AG10803 (cell line): ENCODE measurements at places on chromosomes 6 and 20.

- peak; percentile 29 for DNase-seq
These were observed 90.8 kb upstream of the OGFRL1 start for GRCh38 chr6:71197780-71198179.

GRCh38 chr20:15257569-15257870, 920.1 kb upstream of the FLRT3 start:
- DNase-seq, result no peak

- no peak for DNase-seq
These were observed 159.5 kb downstream of the DLL1 start for GRCh38 chr6:170131351-170131750.

GRCh38 chr6:32689531-32690501, 23.4 kb upstream of the HLA-DQB1 start:
- DNase-seq, result no peak

DNA sequence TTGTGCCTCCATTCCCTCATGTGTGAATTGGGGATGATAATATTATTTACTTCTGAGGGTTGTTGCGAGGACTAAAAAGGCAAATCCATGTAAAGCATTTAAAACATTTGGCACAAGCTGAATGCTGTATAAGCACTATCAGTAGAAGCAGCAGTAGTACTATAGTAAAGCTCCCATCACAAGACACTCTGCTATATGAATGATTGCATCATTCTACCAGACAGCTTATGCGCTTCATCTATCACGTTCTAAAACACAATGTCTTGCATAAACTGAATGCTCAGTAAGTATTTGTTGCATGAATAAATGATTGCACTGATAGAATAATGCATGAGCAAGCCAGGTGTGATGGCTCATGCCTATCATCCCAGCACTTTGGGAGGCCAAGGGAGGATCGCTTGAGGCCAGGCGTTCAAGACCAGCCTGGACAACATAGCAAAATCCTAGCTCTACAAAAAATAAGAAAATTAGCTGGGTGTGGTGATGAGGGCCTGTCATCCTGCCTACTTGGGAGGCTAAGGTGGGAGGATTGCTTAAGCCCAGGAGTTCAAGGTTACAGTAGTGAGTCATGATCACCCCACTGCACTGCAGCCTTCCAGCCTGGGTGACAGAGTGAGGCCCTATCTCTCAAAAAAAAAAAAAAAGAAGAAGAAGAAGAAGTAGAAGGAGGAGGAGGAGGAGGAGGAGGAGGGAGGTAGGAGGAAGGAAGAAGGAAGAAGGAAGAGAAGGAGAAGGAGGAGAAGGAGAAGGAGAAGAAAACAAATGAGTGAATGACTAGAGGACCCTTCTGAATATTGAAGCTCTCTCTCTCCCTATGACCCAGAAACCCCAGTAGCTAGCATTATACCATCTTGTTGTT, 50.0 kb upstream of the FOXO3 start:
- DNase-seq, result no peak

DNA sequence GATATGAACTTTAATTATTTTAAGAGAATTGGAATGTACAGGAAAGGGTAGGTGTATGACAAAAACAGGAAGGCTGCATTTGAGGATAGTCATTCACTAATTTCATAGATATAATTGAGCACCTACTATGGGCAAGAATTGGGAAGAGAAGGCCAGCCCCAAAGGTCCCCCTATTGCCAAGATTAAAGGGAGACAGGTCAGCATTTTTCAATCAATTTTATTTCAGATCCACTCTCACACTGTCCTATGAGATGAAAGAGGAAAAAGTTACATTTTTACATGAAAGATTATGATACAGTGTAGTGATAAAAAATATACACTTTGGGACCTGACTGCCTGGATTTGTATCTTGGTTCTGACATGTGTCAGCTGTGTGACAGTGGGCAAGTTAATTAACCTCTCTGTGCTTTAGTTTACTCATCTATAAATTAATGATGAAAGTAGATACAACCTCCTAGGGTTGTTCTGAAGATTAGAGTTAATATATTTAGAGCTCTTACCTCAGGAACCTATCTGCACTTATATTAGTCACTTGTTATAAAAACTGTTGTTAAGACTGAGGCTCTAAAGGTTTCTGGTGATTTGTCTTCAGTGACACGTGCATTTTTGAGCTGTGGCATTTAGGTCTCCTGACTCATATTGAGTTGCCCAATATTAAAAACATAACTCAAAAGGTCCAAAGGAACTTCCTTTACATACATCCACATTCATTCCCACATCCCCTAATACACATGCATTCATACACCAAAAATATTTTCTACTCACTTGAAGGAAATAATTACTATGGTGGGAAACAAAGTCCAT, 45.7 kb downstream of the SCGN start:
- no peak for DNase-seq

DNA sequence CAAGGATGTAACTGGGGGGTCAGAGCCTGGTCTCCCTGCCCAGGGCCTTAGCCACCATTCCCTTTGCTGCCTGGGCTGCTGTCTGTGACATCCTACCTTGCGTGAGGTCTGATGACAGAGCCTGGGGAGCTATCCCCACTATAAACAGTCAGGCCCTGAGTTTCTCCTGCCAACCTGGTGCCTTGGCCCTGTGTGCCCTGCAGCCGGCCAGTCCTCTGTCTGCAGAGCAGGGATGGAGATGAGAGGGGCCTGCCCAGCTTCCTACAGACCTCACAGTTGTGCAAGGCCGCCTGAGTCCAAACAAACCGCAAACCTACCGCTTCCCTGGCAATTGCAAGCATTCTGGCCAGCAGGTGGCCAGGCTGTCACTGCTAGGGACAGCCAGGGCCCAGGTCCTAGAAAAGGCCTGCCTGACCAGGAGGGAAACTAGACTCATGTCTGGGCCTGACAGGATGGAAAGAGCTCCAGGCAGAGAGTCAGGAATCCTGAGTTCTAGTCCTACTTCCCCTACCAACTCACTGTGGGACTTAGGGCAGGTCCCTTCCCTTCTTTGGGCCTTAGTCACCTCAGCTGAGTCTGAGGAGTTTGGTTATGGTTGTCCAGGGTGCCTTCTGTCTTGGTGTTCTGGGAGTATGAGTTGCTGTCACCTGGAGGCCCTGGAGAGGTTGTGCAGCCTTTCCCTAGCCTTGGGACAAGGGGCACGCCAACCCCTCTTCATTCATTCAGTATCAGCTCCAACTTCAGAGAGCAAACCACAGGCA, 86.2 kb downstream of the VEGFA start:
- peak; percentile 45 for DNase-seq

DNA sequence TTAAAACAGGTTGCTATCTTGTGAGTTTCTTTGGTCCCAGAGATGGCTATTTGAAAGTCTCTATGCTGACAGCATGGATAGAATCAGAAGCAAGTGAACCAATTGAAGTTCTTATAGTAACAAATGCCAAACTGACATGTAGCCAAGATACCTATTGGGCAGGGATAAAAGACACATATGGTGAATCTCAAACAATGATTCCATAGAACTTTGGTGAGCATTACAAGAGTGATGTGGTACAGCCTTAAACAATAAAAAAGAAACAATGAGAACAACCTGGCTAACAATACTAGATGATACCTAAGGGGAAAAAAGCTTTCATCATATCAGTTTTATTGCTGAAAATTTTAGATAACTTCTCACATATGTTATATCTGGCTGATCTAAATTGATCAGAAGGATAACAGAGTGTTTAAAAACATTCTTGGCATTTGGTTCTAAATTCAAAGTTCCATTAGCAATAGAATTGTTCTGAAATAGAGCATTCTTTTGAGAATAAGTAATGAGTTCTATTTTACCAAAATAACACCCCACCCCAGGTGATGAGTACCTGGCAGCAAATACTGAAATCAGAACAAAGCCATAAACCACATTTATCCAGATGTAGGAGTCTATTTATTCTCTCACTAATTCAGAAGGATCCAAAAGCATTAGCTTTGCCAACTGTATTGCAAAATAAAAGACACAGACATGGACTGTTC, 5.8 kb upstream of the HMGCLL1 start:
- DNase-seq, result no peak

- DNase-seq, result no peak
These were observed 143.5 kb downstream of the ANKRD60 start for GRCh38 chr20:58084966-58085365.

- peak; percentile 75 for DNase-seq
These were observed 174.1 kb downstream of the FARS2 start for GRCh38 chr6:5435449-5435848.

- no peak for DNase-seq
These were observed 155.6 kb downstream of the FOXC1 start for GRCh38 chr6:1765160-1765903.

DNA sequence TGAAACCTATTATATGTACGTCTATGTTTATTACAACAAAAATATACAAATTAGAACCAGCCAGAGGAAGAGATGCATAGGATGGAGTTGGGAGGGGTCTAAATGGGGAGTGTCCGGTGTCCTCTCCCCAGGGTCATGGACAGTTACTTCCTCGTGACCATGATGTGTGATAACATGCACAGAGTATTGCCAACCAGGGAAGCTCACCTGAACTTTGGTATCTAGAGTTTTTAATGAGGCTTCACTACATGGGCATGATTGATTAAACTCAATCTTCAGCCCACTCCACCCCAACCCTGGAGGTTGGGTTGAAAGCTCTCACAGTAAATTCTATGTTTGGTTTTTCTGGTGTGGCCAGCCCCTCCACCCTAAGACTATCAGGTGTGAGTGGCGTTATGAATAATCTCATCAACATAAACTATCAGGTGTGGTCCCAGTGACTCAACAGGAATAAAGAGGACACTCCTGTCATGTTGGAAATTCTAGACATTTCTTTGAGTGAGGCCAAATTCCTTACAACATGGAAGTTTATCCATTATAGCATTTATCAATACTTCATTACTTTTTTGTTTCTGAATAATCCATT, 36.4 kb upstream of the FKBP1A start:
- DNase-seq, result no peak

DNA sequence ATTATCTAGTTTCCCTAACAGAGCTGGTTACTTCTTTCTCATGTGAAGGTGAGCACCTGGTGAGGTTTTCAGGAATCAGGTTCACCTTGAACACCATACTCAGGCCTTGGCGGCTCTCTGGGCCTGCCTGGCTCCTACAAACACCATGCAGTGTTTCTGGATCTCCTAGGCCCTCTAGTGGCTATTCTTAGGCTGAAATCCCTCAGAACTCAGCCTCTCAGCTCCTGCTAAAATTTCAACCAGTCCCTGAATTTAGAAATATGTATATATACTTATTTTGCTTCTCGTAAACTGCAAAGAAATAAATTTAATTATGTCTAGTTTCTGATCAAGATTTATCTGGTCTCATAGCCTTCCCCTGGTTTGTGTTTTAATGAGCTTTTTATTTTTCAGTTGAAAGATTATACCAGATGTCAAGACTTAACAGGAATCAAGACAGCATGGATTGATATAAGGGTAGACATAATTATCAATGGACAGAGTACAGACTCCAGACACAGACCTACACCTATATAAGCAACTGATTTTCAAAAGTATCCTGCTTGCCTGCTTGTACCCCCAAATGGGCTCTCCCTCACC, 55.9 kb downstream of the ANKEF1 start:
- peak; percentile 64 for DNase-seq

DNA sequence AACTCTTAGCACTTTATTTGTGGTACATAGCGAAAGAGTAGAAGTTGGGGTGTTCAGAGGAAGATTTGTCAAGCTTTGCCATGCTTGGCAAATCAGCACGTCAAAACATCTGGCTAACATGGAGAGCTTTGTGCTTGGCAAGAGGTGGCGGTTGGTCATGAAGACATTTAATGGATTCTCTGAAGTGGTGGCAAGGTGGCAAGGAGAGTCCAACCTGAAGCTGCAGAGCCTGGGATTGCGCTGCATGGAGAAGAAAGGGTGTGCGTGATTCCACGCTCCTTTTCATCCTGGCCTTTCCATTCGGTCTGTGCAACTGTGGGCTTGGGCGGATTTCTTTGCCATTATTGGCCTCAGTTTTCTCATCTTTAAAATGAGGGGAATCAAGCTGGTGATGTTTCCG, 3.1 kb downstream of the PYGB start:
- no peak for DNase-seq

DNA sequence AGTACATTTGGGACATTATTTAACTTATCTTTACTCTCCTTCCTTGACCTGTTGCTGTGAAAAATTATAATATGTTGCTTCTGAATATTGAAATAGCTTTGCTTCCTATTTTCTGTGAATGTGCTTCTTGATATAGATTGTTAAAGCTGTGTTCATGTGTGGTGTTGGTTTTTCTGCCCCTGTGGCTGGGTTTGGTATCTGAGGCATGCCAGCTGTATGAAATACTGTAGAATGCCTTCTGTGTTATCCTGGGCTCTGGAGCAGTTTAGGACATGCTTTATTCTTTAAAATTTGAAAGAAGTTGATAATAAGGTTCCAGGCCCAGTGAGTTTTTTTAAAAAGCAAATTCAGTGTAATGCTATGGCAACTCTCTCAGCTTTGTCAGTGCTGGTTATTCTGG, 71.7 kb downstream of the HIVEP1 start:
- DNase-seq, result peak; percentile 29

DNA sequence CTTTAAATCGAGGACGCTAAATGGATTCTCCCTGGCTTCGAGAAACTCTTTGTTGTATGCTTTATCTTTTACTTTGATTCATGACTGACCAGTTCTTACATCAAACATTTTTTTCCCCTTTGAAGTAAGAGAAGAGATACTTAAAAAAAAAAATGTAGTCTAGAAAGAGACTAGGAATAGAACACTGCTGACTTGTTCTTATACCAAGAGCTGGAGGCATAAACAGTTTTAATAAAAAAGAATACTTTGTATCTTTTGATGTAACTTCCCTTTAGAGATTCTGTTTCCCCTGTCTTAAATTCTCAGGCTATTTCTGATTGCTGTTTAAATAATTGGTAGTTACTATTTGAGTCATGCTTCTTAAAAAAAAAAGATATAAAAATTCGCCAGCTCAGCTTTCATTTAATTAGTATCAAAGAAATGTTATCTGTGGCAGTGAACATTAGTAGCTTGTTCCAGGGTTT, 4.8 kb downstream of the ASXL1 start:
- DNase-seq, result no peak

DNA sequence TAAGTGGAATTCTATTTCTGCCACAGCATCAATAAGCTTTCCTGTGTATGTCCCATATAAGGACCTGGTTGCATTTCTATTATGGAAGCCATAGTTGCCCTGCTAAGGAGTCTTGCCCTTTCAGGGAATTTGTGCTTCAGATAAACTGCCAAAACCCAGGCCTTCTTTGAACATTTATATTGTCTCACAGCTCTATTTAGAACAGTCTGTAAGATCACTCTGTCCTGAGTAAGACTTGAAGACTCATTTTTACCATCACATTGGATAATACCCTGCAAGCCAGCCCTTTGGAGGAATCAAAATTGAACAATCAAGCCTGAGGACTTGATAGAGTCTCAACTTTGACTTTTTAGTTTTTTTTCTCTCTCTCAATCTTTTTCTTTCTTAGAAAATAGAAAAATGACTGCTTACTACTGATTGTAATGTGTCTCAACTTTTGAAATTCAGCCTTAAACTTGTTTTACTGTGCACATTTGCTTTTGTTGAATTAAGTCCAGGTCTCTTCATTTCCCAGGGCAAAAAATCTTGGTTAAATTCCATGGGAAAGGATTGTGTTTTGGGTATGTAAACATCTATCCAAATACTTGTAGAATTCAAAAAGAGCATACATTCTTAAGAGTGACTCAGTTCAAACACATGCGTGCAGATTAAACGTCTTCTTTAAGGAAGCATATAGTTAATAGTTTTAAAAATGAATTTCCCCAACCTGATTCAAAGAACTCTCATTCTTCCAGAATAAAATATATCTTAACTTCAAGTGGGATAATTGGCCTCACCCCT, 91.2 kb downstream of the PLCB1 start:
- peak; percentile 94 for DNase-seq
